Psoas muscle (tissue), 8 donors: ENCODE measurements at places on chromosomes 11 and 22.

GRCh38 chr11:13038366-13038765 lies 29.2 kb downstream of the RASSF10 start:
- DNase-seq, result no peak

DNA sequence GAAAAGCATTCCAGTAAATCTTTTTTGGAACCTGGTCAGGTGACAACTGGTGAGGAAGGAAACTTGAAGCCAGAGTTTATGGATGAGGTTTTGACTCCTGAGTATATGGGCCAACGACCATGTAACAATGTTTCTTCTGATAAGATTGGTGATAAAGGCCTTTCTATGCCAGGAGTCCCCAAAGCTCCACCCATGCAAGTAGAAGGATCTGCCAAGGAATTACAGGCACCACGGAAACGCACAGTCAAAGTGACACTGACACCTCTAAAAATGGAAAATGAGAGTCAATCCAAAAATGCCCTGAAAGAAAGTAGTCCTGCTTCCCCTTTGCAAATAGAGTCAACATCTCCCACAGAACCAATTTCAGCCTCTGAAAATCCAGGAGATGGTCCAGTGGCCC lies 24.1 kb upstream of the TTC36 start:
- DNase-seq, result no peak

DNA sequence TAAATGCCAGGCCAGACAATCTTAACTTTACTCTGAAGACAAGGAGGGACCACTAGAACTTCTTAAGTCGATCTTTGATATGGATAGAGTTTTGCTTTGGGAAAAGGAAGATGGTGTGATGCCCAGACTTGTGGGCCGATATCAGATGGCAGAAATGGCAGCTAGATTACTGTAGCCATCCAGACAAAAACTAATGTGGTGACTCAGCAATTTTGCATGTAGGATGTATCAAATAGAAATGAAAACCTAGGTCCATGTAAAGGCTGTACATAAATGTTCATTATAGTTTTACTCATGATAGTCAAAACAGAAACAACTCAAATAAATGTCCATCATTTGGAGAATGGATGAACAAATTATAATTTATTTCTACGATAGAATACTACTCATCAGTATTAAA lies 121.5 kb downstream of the APIP start:
- no peak for DNase-seq

DNA sequence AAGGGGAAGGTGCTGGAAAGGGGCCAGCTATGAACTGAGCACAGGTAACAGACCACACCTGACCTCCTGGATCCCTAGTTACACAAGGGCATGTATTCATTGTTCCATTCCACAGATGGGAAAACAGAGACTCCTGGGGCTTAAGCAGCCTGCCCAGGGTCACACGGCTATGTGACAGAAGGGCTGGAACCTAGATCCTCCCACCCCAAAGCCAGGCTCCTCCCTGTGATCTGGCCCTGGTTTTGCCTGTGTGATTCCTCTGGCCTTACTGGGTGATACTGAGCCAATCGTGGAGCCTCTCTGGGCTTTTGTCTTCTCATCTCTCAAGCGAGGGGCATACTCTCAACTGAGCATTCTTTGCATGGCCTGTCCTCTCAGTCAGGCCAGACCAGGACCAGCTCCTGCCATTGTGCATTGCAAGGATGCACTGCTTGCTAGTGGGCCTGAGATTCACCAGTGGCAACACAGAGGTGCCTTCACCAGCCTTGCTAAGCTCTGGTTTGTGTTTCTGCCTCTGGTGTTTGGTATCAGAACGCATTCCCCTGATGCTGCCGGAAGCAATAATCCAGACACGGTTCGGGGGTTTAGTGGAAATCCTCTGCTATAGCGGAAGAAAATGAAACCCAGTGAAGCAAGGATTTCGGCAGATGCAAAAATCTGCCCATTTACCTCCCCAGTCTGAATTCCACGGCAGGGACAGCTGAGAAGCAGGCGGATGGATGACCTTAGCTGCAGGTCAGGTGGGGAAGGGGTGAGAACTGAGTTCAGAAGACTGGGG lies 226.6 kb downstream of the ST3GAL4 start:
- DNase-seq, result no peak

DNA sequence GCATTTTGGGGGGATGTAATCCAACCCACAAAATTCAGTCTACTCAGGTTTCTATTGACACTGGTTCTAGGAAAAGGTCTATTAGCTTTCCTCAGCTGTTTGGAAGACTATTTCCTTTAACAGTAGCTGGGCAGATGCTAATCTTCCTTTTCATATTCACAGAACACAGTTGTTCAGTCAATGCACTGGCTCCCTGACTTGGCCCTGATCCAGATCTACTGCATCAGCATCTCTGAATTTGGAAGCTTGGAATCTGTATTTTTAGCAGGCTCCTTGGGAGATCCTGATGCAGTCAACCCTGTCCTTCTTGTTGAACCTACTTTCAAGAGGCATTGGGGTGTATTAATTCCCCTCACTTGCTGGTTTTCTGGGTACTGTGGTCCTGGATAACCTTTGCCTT lies 6.3 kb downstream of the HTATIP2 start:
- DNase-seq, result no peak

- no peak for DNase-seq
Observed at GRCh38 chr22:49948958-49949913, 11.3 kb upstream of the PIM3 start.

DNA sequence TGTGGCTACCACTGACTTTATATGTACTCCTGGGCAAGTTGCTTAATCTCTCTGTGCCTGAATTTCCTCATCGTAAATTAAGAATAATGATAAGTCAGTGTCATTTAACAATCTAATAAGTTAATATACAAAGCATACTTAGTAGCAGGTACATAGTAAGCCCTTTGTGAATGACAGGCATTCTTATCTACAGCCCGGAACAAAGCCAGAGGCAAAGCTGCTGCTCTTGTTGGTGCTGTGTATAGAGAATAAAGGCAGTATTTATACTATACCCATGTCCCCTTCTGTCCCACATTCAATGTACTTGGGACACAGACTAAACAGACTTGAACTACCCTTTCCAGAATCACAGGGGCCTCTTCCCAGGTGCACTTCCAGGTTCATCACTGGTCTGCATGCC lies 229.7 kb upstream of the NCAM1 start:
- DNase-seq, result no peak

DNA sequence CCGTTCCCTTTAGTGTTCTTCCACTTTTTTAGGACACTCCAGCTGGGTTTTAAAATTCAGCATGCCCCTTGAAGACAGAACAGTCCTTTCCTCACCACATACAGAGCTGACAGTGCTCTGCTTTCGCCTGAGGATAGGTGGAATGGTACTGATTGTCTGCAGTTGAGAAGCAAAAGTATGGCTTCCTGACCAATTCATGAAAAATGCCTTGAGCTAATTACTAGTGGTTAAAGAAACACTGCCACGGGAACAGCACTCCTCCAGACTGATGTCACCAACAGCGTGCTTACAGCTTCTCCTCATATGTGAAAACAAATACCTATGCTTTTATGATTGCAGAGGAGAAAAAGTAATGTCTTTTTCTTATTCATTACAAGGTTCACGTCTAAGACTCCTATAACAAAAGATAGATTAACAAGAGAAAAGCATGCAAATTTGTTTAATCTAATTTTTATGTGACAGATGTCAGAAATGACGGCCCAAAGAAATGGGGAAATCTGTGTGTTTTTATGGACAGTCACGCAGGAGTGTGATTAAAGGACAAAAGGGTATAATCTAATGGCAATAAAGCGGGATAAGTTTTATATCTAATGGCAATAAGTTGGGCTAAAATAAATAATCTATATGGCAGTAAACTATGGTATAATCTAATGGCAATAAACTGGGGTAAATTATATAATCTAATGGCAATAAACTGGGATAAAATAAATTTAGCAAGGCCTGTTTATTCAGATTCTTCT lies 123.4 kb upstream of the ARHGAP42 start:
- no peak for DNase-seq

GRCh38 chr11:66365166-66365565 lies 6.4 kb downstream of the SLC29A2 start:
- DNase-seq, result no peak

- DNase-seq, result peak; percentile 83
Observed at GRCh38 chr22:18023509-18024275, 669 bp downstream of the MICAL3 start.

DNA sequence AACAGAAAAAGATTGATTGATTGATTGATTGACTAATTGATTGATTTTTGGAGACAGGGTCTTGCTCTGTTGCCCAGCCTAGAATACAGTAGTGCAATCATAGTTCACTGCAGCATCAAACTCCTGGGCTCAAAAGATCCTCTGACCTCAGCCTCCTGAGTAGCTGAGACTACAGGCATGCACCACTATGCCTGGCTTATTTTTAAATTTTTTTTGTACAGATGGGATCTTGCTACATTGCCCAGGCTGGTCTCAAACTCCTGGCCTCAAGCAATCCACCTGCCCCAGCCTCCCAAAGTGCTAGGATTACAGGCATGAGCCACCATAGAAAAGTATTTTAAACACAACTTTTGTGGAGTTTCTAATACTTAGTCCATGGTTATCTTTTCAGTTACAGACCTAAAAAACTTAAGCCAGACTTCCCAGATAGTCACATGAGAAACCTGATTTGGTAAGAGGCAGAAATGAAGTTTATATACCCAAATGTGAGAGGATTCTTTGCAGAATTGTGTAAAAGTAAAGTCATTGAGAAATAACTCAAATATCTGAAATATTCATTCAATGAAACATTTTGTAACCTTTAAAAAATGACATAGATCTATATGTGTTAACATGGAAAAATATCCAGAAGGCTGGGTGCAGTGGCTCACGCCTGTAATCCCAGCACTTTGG lies 186.5 kb downstream of the SWAP70 start:
- no peak for DNase-seq

DNA sequence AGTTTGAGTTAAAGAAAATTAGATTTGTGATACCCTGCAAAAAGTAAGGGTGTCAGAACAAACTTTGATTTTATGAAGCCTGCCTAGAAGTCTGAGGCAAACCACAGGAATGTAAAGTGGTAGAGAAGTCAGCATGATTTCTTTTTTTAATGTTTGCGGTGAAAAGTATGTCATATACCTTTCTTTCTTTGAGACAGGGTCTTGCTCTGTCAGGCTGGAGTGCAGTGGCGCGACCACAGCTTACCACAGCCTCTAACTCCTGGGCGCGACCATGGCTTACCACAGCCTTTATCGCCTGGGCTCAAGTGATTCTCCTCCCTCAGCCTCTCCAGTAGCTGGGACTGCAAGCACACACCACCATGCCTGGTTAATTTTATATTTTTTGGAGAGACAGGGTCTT lies 4.7 kb downstream of the API5 start:
- no peak for DNase-seq

- no peak for DNase-seq
Observed at GRCh38 chr11:109062871-109063270, 359.1 kb upstream of the C11orf87 start.

DNA sequence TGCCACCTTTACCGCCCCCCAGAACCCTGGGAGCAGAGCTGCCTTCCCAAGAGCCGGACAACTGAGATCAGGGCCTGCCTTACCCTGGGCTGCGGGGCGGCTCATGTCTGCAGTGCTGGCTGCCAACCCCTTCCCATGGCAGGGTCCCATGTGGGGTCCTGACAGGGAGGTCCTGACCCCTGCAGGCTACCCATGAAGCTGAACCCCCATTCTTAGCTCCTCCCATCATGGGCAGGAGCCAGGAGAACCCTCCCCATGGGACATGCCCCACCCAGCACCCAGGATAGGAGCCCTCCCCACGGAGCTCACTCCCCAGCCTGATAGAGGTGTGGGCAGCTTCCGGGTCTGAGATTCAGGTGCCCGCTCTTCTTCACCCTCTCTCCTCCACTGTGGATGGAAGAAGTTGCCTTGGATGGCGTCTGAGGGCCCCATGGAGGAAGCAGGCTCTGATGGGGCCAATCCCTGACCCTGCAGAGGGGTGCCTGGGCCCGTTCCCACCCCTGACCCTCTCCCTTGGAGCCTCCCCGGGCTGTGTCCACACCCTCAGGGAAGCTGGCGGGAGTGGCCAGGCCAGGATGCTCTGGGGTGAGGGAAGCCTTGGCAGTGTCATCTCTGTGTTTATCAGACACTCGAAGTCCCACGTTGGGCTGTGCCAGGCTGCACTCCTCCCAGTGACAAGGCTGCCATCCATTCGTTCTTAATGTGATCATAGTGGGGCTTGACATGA lies 1508.2 kb downstream of the BRD1 start:
- peak; percentile 26 for DNase-seq

- no peak for DNase-seq
Observed at GRCh38 chr11:75413864-75414263, 14.5 kb downstream of the RPS3 start.

DNA sequence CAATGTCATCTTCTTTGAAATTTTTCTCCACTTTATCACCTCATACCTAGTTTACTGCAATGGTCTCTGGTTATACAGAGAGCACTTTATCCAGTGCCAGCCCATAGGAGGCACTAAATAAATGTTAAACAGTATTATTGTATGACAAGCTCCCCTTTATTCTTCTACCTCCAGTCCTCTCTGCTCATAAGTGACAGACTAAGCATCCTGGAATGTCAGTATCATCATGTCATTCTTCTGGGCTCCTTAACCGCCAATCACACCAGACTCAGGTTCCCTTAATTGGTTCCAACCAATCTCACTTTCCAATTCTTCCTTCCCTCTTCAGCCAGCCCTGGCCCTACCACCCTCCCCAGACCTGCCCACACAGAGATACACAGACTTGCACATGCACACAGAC lies 93.1 kb downstream of the RPL27A start:
- no peak for DNase-seq

DNA sequence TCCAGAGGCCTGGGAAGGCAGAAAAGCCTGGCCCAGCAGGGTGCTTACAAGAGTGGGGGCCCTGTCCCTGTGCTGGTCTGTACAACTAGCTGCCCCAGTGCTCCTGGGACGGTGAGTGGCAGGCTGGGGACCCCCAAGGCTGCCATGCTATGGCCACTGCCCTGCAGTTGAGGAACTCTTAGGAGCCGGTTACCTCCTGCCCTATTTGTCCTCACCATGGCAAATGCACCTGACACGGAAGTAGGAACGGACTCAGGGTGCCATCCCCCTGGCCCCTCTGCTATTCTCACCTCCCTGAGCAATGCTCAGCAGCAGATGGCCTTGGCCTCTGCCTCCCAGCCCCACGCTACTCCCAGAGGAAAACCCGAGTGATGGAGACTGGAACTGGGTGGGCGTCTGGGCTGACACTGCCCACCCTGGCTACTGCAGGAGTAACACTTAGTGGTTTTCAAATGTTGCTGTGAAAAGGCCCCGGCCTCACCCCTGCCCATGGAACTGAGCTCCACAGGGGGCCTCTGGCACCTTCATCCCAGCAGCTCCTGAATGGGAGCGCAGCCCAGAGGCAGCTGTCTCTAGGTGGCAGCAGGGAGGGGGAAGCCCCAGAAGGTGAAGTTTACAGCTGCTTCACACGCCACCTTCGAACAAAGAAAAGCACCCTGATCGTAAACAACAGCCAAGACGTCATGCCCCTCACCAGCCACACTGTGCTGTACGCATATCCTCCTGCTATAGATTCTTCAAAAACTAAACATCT lies 105.3 kb downstream of the CTTN start:
- DNase-seq, result peak; percentile 21

DNA sequence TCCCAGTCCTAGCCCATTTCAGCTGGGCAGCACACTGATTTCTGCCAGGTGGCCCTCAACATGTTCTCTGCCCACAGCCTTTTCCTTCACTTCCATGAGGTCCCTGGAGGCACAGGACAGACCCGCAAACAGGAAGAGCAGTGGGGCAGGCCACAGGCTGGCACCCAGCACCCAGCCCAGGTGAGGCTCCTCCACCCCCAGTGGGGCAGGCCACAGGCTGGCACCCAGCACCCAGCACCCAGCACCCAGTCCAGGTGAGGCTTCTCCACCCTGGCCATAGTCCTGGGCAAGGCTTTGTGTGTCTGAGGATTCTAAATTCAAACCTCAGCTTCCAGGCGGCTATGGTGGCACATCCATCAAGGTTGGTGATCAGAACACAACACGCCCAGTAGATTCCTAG lies 1413.0 kb downstream of the BRD1 start:
- no peak for DNase-seq
